ENCODE measurements at places on chromosomes 11 and 22. TPM values are rescaled to one million over a fixed set of nuclear protein-coding genes. Genes with fewer than 3 reads are reported as not detected.

Gene MMP20
- total RNA-seq, result not detected

Gene IFITM10
- total RNA-seq, result 12.6 TPM

Gene SOX6
- total RNA-seq, result not detected

Gene HBB
- total RNA-seq, result not detected

Gene PATE4
- not detected for total RNA-seq

Gene KIAA0930
- total RNA-seq, result 27.3 TPM

Gene MTA2
- 149 TPM for total RNA-seq

Gene OR6Q1
- total RNA-seq, result not detected

Gene TEAD1
- total RNA-seq, result 105 TPM

Gene APOA4
- total RNA-seq, result not detected

Gene YPEL4
- total RNA-seq, result 0.32 TPM

Gene CALCA
- not detected for total RNA-seq

Gene GTSE1
- total RNA-seq, result 31.9 TPM

Gene SEPTIN5
- 44.8 TPM for total RNA-seq

Gene ARHGAP42
- total RNA-seq, result 7.4 TPM

Gene FOLR3
- total RNA-seq, result not detected

Gene EIF3F
- total RNA-seq, result 355 TPM

Gene SCUBE1
- total RNA-seq, result not detected

Gene OR51B4
- not detected for total RNA-seq

Gene IGF2
- total RNA-seq, result 106 TPM

Gene CCDC34
- 11.2 TPM for total RNA-seq

Gene ACTN3
- not detected for total RNA-seq

Gene SEC14L6
- not detected for total RNA-seq

Gene RAB39A
- total RNA-seq, result 0.58 TPM

Gene DBX1
- total RNA-seq, result not detected

Gene SCGB2A2
- total RNA-seq, result not detected

Gene SLC22A9
- not detected for total RNA-seq

Gene GSTT2
- total RNA-seq, result not detected

Gene BIK
- not detected for total RNA-seq

Gene PDGFD
- under 0.01 TPM for total RNA-seq

Gene PYGM
- not detected for total RNA-seq

Gene MMP12
- not detected for total RNA-seq

Gene ZC3H12C
- total RNA-seq, result 13.4 TPM

Gene C11orf42
- not detected for total RNA-seq

Gene GGTLC2
- not detected for total RNA-seq

Gene KREMEN1
- total RNA-seq, result 4.3 TPM

Gene FREY1
- total RNA-seq, result 0.63 TPM

Gene F2
- total RNA-seq, result not detected

Gene MEI1
- total RNA-seq, result not detected

Gene OR2AG2
- 0.19 TPM for total RNA-seq

Gene CHADL
- 0.19 TPM for total RNA-seq

Gene ZNF214
- total RNA-seq, result 1.5 TPM

Gene SPTBN2
- total RNA-seq, result 0.57 TPM

Gene PLA2G6
- total RNA-seq, result 13.3 TPM

Gene CASP5
- total RNA-seq, result not detected

Gene TSGA10IP
- total RNA-seq, result not detected

Gene RFPL2
- total RNA-seq, result not detected

Gene OR8D1
- not detected for total RNA-seq

Gene OR2D2
- total RNA-seq, result not detected

Gene UPK2
- total RNA-seq, result not detected

Gene OR2D3
- total RNA-seq, result not detected

Measured in LHCN-M2 (cell line).